Bronchus fibroblast of lung (primary cell): ENCODE measurements at places on chromosomes 11 and 22. TPM values are rescaled to one million over a fixed set of nuclear protein-coding genes. Genes with fewer than 3 reads are reported as not detected.

The KCNQ1 gene
- under 0.01 TPM in 1 of 2 replicates, not detected in the other for total RNA-seq

The NXPE1 gene
- not detected in 2 replicates for total RNA-seq

The CDHR5 gene
- total RNA-seq = not detected in 2 replicates

The SCGB1D2 gene
- not detected in 2 replicates for total RNA-seq

The CYTH4 gene
- total RNA-seq = 0.15 and 0.17 TPM in 2 replicates

The ALDH3B2 gene
- not detected in 2 replicates for total RNA-seq

The PRR33 gene
- not detected in 2 replicates for total RNA-seq

The EFEMP2 gene
- total RNA-seq = 86.2 and 96.8 TPM in 2 replicates

The CDC42EP1 gene
- total RNA-seq = 70.0 and 73.6 TPM in 2 replicates

The SUSD2 gene
- total RNA-seq = 2.9 and 3.1 TPM in 2 replicates

The TENM4 gene
- 5.5 and 8.5 TPM in 2 replicates for total RNA-seq

The HORMAD2 gene
- total RNA-seq = not detected in 2 replicates

The GLB1L2 gene
- total RNA-seq = 0.50 and 0.89 TPM in 2 replicates

The PDGFD gene
- total RNA-seq = 1.2 and 1.8 TPM in 2 replicates

The GAB4 gene
- total RNA-seq = not detected in 2 replicates

The CTSW gene
- 0.15 and 0.34 TPM in 2 replicates for total RNA-seq

The SHISA8 gene
- total RNA-seq = not detected in 2 replicates

The MOV10L1 gene
- 0.67 and 1.6 TPM in 2 replicates for total RNA-seq

The HEPACAM gene
- total RNA-seq = under 0.01 TPM in 1 of 2 replicates, not detected in the other
